ENCODE measurements at places on chromosomes 12 and 14.

- DNase-seq: no peak
Observed at GRCh38 chr12:121791671-121792551, 1.6 kb downstream of the RHOF start.

DNA sequence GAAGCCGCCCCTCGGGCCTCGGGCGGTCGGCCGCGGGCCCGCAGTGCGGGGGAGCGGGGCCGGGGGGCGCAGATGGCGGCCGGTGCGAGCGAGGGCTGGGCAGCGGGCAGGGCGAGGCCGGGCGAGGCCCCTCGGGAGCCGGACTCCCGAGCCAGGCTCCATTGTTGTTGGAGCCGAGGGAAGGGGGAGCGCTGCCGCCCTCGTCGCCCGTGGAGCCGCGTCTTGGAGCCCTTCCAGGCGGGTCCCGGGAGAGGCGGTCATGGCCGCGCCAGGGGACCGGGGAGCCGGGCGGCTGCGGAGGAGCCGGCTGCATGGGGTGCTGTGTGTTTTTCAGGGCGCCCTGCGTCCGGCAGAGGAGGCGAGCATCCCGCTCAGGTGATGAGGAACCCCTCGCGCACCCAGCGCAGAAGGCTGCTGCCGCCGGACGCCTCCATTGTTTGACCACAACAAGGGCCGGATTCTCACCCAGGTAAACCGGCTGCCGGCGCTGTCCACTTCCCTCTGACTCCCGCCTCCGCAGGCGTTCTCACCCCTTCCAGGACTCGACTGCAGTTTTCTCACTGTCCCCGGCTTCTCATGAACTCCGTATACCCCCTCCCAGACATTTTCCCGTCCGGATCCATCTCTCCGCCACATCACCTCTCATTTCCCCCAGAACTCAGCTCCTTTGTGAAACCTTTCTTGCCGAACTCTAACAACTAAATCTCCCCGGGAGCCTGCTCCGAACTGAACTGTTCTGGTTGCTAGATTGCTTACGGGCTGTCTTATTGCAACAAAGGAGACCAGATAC is 732 bp downstream of the ZNF664 start:
- DNase-seq: no peak

GRCh38 chr12:97363693-97364092 is 98.9 kb upstream of the RMST start:
- DNase-seq: no peak

- no peak for DNase-seq
Observed at GRCh38 chr12:51388846-51389245, 2.4 kb downstream of the GALNT6 start.

GRCh38 chr12:62725781-62726180 is 209.2 kb downstream of the PPM1H start:
- DNase-seq: no peak

DNA sequence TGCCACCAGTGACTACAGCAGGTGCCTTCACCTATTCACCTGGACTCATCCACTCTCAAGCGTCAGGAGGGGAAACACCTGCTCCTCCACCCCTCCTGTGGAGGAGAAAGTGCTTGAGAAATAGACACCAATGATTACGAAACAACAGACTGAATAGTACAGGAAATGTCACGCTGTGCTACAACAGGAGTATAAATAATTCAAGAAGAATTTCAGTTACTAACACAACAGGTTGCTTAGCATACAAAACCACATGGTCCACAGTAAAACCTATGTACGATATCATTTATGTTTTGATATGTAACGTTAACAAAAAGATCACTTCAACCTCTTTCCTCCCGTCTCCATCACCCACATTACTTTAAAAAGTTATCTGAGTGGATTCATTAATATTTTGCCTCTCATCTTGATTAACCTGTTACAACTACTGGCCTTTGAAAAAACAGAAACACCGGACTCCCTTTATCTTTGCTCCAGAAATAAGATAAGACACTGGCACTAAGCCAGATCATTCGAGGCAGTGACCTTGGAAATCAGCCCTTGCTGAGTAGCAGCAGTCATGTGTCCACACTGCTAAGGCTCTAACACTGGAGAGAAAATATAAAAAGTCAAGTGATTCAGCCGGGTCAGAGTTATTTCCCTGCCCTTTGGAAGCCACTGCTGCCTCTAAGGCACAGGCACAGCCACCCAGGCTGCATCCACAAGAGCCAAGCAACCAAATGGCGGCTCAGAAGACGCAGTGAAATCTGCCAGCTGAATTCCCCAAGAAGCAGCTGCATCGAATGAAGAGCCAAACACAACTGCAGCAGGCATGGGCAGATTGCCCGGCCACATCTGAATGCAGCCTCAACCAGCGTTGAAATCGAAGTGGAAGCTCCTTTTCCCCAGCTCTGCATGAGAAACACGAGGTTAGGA is 40.9 kb downstream of the NT5DC3 start:
- DNase-seq: peak; percentile 61

- no peak for DNase-seq
Observed at GRCh38 chr14:71597287-71597920, 334.8 kb upstream of the RGS6 start.

DNA sequence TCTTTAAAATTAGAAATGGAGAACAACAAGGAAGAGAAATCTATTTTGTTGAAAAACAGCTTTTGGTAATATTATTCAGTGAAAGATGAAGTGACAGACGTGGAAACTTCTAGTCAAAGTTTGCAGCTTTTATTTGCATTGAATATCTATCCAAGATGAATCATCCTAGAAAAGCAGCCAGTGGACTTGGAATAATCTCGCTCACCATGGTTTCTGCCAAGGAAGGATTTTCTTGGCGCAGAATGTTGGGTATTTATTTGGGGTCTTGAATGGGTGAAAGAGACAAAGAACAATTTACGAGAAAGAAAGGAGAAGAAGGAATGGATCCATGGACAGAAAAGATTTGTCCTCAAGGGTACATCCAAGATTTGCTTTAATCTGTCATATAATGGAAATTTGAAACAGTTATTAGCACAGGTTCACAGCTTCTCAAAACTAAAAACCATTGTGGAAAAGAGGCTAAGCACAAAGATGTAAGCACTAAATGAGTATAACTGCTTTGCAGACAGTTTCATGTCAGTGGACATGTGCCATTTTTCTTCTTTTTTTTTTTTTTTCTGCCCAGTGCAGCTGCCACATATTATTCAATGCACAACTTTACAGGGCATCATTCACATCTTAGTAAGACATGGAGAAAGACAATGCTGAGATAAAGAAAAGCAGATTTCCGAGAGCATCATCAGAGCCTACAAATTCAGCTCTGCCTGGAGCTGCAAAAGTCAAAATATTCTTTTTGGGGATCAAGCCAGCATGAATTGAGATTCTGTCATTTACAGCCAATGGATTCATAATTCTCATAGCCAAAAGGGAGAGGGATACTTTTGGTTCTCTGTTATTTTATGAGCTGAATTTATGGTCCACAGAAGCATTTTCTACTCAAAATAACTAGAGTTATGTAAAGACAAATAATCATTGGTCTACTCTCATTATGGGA is 333.7 kb downstream of the DAD1 start:
- no peak for DNase-seq

GRCh38 chr12:102951841-102952240 is 5.6 kb upstream of the ASCL1 start:
- DNase-seq: no peak

DNA sequence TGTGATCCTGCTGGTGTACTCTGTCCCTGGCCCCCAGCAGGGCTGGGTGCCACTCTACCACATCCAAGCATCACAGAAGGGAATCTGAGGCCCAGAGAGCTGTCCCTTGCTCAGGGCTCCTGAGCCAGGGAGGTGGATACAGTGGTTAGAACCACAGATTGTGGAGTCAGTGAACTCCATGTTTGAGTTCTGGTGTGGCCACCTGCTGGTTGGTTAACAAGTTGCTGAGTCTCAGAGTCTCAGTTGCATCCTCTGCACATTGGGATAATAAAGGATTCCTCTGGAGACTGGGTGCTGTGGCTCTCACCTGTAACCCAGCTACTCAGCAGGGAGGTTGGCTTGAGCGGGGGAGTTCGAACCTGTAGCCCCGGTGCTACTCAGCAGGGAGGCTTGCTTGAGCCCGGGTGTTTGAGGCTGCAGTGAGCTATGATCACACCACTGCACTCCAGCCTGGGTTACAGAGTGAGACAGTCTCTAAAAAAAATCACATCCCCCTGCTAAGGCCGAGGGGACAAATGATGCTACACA is 39.4 kb downstream of the MVK start:
- DNase-seq: peak; percentile 12
